AG10803 (cell line): ENCODE measurements at places on chromosomes 12 and 14.

DNA sequence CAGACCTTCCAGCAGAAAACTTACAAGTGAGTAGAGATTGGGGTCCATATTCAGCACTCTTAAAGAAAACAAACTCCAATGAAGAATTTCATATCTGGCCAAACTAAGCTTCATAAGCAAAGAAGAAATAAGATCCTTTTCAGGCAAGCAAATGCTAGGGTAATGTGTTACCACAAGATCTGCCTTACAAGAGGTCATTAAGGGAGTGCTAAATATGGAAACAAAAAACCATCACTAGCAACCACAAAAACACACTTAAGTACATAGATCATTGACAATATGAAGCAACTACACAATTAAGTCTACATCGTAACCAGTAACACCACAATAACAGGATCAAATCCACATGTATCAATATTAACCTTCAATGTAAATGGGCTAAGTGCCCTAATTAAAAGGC is 47.1 kb upstream of the CLEC14A start:
- DNase-seq: no peak

DNA sequence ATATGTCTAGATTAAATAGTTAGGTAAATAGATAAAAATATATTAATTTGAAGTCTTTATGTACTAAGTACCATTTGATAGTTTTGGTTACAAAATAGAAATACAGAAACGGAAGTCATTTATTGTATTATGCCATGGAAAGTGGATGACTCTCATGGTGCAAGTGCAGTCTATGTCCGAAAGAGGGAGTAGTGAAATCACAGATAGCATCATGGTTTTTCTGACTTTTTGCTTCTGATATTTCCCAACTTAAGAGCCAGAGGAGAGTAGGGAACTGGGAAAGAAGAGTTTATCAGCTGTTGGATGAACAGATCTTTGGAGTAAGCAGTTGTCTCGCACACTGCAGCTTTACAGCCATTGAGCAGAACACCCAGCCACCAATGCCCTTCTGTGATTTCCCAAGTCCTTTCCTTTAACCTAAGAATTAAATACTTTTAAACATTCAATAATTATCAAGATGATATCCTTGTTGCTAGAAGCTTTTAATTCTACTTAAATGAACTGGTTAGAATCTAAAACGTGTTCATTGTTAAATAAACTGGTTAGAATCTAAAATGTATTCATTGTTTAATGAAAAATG is 18.4 kb upstream of the SRGAP1 start:
- peak; percentile 74 for DNase-seq

- DNase-seq: no peak
These were observed 816.4 kb upstream of the FBXO33 start for GRCh38 chr14:40248671-40249070.

DNA sequence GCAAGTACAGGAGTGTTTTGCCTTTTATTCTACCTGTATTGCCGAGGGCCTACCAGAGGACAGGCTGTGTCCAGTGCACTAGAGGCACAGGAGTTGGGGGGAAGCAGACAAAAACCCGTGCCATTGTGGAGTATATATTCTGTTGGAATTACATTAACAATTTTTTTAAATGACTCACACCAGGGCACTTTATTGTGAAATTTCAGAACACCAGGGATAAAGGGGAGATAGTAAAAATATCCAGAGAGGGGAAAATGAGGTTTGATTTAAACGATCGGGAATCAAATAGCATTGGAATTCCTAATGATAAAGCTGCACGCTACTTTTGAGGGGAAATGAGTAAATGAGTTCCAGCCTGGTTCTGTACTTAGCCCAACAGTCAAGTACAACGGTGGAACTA is 123.2 kb downstream of the PELI2 start:
- DNase-seq: no peak

DNA sequence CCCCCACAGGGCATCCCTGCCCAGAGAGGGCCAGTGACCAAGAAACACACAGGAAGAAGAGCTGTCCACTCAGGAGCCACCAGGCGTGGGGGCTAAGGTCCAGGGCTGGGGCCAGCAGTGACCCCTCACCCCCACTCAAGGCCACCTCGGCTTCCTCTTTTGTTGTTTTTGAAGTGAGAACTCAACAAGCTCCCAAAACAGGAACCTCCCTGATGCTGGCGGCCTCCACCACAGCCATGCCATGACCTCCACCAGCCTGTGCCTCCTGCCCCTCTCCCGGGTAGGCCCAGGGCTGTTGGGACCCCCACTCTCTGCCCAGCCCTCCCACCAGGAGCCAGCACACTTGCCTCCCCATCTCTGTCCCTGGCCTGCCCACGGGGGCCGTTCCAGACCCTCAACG is 7.8 kb downstream of the AKT1 start:
- DNase-seq: no peak

GRCh38 chr12:111440152-111440551 is 34.4 kb downstream of the SH2B3 start:
- DNase-seq: no peak

- DNase-seq: no peak
These were observed 3.9 kb downstream of the TSPAN9 start for GRCh38 chr12:3081091-3081490.

GRCh38 chr12:99495799-99496198 is 151.8 kb upstream of the GARIN6 start:
- no peak for DNase-seq

DNA sequence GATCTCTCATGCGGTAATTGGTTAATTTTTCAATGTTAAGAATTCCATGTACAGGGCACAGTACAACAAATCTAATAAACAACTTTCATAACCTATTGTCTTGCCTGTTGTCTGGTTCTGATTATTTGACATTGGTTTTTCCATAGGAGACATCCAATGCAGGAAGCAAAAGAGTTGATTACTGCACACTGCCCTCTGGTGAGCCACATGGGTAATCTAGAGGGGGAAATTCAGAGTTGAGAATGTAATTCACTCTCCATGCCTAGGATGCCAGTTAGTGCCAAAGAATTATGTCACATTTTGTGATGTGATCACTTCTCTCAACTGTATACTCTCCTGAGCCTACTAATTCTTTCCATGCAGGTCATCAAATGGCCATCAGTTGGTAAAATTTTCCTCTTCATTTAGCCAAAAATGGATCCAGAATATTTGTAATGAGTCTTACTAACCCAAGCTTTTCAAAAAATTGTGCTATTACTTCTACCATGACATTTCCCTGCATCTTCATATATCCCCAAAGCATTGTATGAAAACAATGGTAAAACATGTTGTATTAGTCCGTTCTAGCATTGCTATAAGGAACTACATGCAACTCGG is 17.7 kb upstream of the CCDC91 start:
- peak; percentile 71 for DNase-seq

DNA sequence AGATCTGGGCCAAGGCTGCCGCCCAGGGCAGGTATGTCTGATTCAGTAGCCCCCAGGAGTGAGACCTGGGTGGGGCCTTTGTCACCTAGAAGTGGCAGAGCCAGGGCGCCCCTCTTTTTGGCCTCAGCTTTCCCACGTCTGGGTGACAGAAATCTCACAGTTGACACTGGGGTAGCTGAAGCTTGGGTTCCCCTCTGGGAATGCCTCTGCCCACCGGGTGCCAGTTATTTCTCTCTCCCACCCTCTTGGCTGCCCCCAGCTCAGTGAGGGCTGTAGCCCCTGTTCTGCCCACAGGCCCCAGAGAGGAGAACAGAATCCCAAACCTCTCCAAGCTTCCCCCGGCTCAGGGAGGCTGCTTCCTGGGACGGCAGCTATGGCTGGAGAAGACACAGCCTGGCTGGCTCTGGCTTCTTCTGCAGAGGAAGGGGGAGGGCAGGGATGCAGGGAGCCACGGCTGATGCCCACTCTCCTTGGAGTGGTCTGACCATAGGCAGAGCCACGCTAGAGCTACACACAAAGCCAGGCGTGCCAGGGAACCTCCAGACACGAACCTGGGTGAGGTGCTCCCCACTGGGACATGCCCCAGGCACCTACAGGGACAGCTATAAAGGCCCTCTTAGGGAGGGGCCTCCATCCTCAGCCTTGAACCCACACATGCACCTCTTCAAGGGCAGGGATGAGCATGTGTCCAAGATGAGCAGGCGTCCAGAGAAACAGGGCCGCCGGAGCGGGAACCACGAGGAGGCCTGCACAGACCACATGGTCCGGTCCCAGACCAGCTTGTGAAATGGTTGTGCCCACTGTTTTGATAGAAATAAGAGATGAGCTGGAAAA is 51.7 kb downstream of the BEGAIN start:
- no peak for DNase-seq

GRCh38 chr12:47570151-47570550 is 135.7 kb downstream of the RPAP3 start:
- DNase-seq: no peak

GRCh38 chr12:3757261-3757660 is 4.4 kb upstream of the CRACR2A start:
- DNase-seq: no peak

DNA sequence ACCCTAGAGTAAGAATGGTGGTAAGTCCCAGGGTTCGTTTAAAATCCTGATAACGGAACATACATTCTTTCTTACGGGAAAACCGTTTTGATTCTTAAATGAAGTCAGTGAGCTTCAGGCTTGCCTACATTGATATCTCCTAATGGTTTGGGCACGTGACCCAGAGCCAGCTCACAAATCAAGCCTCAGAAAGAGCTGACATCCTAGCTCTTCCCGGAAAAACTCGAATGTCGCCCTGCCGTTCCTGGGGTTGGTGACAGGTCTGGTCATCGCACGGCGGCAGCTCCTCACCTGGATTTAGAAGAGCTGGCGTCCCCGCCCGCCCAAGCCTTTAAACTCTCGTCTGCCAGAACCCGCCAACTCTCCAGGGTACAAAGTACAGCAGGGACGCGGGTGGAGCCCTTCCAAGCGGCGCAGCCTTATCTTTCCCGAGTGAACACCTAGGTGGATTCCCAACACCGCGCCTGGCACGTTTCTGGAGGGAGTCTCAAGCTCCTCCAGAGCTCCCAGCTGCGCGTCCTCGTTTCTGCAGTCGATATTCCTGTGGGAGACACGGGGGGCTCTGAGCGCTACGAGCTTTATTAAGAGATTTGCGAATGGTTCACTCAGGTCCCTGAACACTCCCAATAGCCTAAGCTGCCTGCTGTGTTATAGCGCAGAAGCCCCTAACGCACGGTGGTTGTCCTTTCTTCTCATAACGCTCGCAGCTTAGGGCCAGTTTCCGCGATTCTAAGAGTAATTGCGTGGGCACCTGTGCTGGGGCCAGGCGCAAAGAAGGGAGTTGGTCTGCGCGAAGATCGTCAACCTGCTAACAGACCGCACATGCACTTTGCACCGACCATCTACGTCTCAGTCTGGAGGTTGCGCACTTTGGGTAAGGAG is at the start of gene SSTR1:
Gene SSTR1, plus strand, starts transcription at position 169 of the 882 bp plus-strand sequence. CDS start 1,486 bp downstream, outside the sequence.
- DNase-seq: peak; percentile 32

- DNase-seq: no peak
These were observed 10.1 kb downstream of the EIF5 start for GRCh38 chr14:103343905-103344797.

- no peak for DNase-seq
These were observed 176.7 kb downstream of the RAD51B start for GRCh38 chr14:67996235-67996634.

- no peak for DNase-seq
These were observed 45.2 kb downstream of the RDH12 start for GRCh38 chr14:67746927-67747326.

DNA sequence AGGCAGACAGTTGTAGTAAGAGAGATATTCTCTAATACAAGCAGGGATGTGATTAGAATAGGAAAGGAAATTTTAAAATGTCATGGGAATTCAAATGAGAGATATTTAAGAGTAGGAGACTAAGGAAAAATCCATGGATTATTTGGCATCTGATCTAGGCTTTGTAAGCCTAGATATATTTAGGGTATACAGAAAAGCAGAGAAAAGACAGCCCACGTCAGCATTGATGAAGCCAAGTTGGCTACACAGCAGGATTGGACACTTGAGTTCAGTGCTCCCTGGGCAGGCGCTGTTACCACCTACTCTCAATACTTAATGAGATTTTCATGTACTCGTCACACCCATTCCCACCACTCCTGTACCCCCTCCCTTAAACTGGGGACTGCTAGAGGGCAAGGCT is 1.7 kb upstream of the KCNJ8 start:
- no peak for DNase-seq

DNA sequence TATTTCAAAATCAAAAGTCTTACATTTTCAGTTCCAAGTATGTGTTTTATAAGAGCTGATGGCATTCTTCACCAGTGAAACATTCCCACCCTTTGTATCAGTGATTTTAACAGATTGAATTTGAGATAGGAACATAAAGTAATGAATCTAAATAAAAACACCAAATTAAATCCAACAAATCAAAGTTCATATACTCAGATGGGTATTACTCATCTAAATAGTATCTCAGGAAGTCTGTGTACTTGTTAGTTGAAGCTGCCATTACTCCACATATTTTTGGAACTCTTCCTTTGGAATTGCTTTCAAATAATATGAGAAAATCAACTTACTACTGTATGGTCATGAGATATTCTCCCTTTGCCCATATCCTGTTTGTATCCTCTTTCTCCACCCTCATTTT is 89.1 kb downstream of the MIA2 start:
- DNase-seq: peak; percentile 67

GRCh38 chr14:64502887-64503433 is 678 bp downstream of the ZBTB25 start:
- peak; percentile 13 for DNase-seq

GRCh38 chr14:68977718-68978171 is 1.4 kb downstream of the ACTN1 start:
- DNase-seq: peak; percentile 95

GRCh38 chr14:24038686-24039085 is 13.1 kb upstream of the CARMIL3 start:
- DNase-seq: no peak

DNA sequence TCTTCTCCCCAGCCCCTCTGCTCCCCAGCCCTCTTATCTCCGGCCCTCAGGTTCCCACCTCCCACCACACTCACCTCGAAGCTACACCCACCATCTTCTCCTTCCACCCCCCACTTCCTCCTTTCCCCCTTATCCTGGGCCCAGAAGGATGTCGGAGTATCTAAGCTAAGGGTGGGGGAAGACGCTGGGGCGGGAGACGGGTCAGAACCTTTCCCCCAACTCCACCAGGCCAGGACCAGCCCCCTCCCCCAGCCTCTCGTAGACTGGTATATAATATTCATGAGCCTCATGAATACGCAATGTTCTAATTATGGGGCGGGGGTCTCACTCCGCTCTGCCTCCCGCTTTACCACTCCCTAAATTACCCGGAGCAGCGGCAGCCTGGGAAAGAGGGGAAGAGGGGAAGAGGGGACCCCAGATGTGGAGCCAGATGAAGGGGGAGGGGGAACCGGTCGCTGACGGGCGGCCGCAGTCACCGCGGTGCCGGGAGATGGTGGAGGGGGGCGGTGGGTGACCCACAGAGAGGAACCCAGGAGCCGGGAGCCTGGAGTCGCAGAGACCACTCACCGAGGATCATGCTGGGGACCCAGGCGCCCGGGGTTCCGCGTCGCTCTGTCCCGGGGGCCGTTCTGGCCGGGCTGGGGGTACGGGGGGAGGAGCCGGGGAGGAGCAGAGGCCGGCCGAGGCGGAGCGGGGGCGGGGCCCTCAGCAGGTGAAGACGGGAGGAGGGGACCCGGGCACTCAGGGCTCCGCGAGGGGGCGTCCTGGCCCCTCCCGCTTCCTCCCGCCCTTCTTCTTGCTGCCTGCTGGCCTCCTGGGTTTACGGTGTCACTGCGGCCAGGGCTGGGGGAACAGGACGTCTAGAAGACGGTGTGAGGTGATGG is 6.4 kb upstream of the ZNF385A start:
- no peak for DNase-seq

GRCh38 chr12:45879363-45879895 is 110.9 kb downstream of the SCAF11 start:
- DNase-seq: no peak

GRCh38 chr14:51473808-51474565 is 177.7 kb upstream of the FRMD6 start:
- peak; percentile 46 for DNase-seq

- DNase-seq: no peak
These were observed 96.7 kb upstream of the BMP4 start for GRCh38 chr14:54053386-54053745.
